ENCODE measurements at places on chromosomes 3 and 15. TPM values are rescaled to one million over a fixed set of nuclear protein-coding genes. Genes with fewer than 3 reads are reported as not detected.

The SCN10A gene
- not detected for total RNA-seq

The MGLL gene
- 0.29 TPM for total RNA-seq

The CHRM5 gene
- not detected for total RNA-seq

The EFCAB12 gene
- total RNA-seq: 0.39 TPM

The HRH1 gene
- total RNA-seq: 0.12 TPM

The FGD5 gene
- 0.22 TPM for total RNA-seq

The GATM gene
- 4.9 TPM for total RNA-seq

The IRAK2 gene
- 2.6 TPM for total RNA-seq

The AADACL2 gene
- not detected for total RNA-seq

The MGA gene
- total RNA-seq: 32.0 TPM

The SENP2 gene
- 35.2 TPM for total RNA-seq

The STXBP5L gene
- not detected for total RNA-seq

The SAMMSON gene
- not detected for total RNA-seq

The RGMA gene
- 0.08 TPM for total RNA-seq

The CCK gene
- not detected for total RNA-seq

The NRG4 gene
- not detected for total RNA-seq

The TF gene
- 0.08 TPM for total RNA-seq

The FEZF2 gene
- not detected for total RNA-seq

The ABHD17C gene
- total RNA-seq: 6.0 TPM

The WDR48 gene
- total RNA-seq: 41.0 TPM

The LRRC15 gene
- total RNA-seq: not detected

The MAGEF1 gene
- 22.5 TPM for total RNA-seq

The TRIP4 gene
- 18.4 TPM for total RNA-seq

The GPR27 gene
- total RNA-seq: 0.91 TPM

The CHRNA7 gene
- total RNA-seq: 0.25 TPM

The SLC6A20 gene
- total RNA-seq: not detected

The AQP9 gene
- total RNA-seq: not detected

The TMEM108 gene
- not detected for total RNA-seq

The COLQ gene
- total RNA-seq: 0.74 TPM

The TMCC1 gene
- 15.2 TPM for total RNA-seq

The STRIT1 gene
- not detected for total RNA-seq

The GATA2 gene
- not detected for total RNA-seq

The GOLGA8M gene
- total RNA-seq: 1.8 TPM

The RBPMS2 gene
- total RNA-seq: not detected

The MIX23 gene
- 210 TPM for total RNA-seq

The SERPINI2 gene
- total RNA-seq: not detected
